Fibroblast of skin of right biceps (primary cell): ENCODE measurements at places on chromosomes 1 and 21.

GRCh38 chr1:6785318-6785727 lies at the start of gene CAMTA1:
CAMTA1 (plus strand) TSS chr1:6785454; CDS start chr1:6785531, 77 bp downstream.
- DNase-seq = no peak

DNA sequence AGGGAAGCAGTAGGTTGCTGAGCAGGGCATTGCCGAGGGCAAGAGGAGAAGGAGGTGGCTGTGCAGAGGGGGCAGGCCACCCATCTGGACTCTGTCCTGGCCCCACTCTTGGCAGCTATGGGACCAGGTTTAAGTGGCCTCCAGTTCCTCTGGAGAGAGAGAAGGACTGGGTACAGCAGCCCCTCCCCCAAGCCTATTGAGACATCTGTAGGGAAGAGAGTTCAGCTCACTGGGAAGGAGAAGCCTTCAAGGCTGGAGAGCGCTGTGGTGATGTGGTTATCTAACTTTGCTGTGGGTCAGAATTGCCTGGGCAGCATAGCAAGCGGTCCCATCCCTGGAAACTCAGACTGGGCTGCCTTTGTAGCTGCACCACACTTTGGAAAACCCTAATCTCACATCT lies 93.9 kb downstream of the KCNJ15 start:
- peak; percentile 45 for DNase-seq

GRCh38 chr21:42316891-42317290 lies 1.7 kb upstream of the TFF3 start:
- DNase-seq = no peak

- DNase-seq = no peak
These were observed 43.0 kb downstream of the MACO1 start for GRCh38 chr1:25473653-25474225.

DNA sequence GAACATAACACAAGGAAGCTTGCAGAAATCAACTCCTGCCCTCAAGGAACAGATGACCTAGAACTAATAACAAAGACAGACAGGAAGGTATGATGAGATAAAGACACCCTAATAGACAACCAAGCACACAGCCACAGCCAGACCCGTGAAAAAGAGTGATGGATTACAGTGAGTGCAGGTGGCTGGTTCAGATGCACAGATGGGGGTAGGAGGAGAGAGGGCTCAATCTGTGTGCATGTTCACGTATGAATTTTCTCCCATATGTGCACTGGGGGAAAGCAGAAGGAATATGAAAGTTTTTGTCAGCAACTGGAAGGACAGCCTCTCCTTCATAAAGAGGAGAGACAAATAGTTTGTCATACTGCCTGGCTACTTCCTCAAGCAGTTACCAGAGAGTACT lies 367.1 kb downstream of the PBX1 start:
- DNase-seq = no peak

DNA sequence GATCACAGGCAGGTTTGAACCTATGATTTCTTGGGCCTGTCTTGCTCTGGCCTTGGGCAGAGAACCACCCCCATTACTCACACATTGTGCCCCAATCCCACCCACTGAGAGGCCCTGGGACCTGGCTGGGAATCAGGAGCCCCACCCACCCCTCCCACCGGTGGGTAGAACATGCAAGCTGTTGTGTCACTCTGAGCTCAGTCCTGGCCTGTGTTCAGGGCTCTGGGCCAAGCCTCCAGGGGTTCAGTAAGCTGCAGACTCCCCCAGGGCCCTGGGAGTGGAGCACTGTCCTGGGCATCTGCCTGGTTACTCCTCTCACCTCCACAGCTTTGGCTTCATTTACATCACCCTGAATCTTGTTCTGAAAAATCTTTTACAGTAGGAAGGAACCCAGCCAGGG lies 270.5 kb downstream of the RRAGC start:
- peak; percentile 8 for DNase-seq

- DNase-seq = peak; percentile 99
These were observed 21.3 kb upstream of the C1orf105 start for GRCh38 chr1:172398970-172399755.

- DNase-seq = no peak
These were observed 34.2 kb upstream of the ATP5PO start for GRCh38 chr21:33949516-33950430.

DNA sequence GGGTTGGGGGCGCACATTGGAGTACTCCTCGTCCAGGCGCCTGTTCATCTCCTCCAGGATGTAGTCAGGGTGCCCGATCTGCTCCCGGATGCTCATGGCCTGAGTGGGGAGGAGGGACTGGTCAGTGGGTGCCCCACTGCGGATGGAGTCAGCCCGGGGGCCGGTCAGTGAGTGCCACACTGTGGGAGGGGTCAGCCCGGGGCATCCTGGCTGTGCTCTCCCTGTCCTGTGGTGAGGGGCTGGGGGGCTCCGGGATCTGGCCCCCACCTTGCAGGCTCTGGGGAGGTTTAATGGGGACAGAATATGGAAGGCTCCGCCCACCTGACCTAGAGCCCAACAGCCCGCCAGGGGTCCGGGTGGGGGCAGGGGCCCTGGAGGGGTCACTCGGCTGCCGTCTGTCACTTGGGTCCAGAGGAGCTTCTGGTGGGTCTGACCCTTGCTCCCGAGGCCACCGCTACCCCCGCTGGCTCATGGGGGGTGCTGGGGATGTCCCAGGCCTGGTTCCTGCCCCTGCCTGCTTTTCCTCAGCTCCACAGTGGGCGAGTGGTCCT lies 8.8 kb downstream of the PRXL2B start:
- DNase-seq = no peak
